Cardiac muscle cell (in vitro differentiated cells and primary cell): ENCODE measurements at places on chromosomes 7 and 10.

DNA sequence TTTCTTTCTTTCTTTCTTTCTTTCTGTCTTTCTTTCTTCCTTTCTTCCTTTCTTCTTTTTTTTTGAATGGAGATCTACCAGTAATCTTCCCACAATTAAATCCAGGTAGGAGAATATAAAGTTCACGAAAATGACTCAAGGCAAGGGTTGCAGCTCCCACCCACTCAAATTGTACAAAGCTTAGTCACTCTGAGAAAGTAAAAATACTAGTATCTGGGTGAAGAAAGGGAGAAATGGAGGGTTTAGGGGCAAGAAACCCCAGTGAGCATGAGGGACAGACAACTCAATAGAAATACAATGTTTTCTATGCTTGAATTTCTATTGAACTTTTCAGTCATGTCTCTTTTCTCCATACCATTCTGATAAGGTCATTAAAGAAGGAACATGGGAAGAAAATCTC is 200.8 kb downstream of the GATA3 start:
- no peaks in the 10 kb centered on the region for H3K36me3 ChIP-seq
- no peaks in the 10 kb centered on the region for H3K4me1 ChIP-seq
- no peak overlapping the region for H3K4me3 ChIP-seq
- H3K27me3 ChIP-seq: peaks cover 3% of the 10 kb centered on the region
- H3K27ac ChIP-seq: no peak overlapping the region

- no peak overlapping the region for H3K4me3 ChIP-seq
- DNase-seq: peak; percentile 59
- H3K27ac ChIP-seq: no peak overlapping the region
These were observed 169.9 kb upstream of the ASAH2 start for GRCh38 chr10:50421026-50421719.

- H3K27me3 ChIP-seq: no peaks in the 10 kb centered on the region
- no peak for DNase-seq
These were observed 10.2 kb downstream of the VENTX start for GRCh38 chr10:133247681-133248333.

- no peak overlapping the region for H3K4me3 ChIP-seq
- H3K27me3 ChIP-seq: peaks cover 6% of the 10 kb centered on the region
- H3K4me1 ChIP-seq: no peaks in the 10 kb centered on the region
- H3K27ac ChIP-seq: no peak overlapping the region
These were observed 27.4 kb upstream of the PSMG3 start for GRCh38 chr7:1597066-1597760.

DNA sequence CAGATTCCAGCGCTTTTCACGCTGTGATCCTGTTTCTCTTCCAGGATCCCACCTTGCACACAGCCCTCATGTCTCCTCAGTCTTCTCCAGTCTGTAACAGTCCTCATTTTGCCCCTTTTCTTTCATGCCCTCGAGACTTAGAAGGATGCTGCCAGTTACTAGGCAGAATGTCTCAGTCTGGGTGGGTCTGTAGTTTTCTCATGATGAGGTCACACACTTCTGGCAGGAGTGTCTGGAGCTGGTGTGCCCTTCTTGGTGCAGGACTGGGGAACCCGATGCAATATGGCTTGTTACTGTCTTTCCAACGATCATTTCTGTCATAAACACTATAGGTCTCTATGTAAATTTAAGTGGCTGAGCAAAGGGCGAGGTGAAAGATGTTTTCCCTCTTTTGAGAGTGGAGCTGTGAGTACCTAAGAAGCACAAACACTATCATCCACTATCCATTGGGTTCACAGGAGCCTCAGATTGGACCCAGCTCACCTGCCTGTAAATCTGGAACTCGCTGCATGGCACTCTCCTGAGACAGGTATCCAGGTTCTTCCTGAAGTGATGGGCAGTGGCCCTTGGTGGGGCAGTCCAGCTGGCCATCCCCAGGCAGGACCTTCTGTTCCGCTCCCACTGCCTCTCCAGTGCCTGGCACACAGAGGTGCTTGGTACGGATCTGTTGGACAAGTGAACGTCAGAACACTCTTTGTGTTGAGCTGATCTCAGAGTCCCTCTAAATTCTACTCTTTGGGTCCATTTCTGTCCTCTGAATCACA is 64.3 kb upstream of the ZNF32 start:
- H3K27ac ChIP-seq: no peak overlapping the region
- H3K4me3 ChIP-seq: no peak overlapping the region
- H3K4me1 ChIP-seq: no peaks in the 10 kb centered on the region
- H3K27me3 ChIP-seq: no peaks in the 10 kb centered on the region
- DNase-seq: no peak

DNA sequence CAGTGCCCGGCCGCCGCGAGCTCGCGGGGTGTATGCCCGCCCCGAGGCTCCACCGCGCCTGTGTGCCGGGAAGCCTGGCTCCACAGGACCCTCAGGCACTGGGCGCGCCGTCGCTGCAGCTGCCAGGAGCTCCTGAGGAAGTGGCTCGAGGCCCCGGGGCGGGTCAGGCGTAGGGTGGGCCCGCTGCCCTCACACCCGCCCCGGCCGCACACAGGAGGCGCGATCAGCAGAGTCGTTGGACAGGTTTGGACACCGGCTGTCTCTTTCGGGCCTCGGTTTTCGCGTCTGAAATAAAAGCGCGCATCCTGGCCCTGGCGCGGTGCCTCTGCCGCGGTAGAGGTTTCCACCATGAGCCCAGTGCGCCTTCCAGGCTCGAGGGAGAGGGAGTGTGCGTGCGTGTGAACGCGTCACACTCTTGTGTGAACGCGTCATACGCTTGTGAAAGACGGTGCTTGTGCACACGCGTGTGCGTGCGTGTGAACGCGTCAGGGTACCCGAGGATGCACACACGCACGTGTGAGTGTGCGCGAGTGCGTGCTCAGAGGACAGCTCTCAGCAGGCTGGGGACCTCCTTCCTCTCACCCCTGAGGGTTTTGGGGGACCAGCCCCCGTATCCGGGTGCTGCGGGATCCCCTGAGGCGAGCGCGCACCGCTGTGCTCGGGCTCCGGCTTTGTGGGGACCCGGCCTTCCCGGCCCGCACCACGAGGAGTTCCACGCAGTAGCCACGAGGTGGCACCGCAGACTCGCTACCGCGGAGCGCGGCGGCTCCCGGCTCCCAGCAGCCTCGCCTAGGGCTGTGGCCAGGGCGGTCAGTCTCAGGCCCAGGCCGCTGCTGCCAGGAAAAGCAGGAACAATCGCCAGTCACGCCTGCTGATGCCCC is 83.8 kb downstream of the BMS1 start:
- no peaks in the 10 kb centered on the region for H3K4me1 ChIP-seq
- no peaks in the 10 kb centered on the region for H3K36me3 ChIP-seq
- DNase-seq: peak; percentile 89
- H3K27me3 ChIP-seq: peaks cover 24% of the 10 kb centered on the region
- no peak overlapping the region for H3K4me3 ChIP-seq

DNA sequence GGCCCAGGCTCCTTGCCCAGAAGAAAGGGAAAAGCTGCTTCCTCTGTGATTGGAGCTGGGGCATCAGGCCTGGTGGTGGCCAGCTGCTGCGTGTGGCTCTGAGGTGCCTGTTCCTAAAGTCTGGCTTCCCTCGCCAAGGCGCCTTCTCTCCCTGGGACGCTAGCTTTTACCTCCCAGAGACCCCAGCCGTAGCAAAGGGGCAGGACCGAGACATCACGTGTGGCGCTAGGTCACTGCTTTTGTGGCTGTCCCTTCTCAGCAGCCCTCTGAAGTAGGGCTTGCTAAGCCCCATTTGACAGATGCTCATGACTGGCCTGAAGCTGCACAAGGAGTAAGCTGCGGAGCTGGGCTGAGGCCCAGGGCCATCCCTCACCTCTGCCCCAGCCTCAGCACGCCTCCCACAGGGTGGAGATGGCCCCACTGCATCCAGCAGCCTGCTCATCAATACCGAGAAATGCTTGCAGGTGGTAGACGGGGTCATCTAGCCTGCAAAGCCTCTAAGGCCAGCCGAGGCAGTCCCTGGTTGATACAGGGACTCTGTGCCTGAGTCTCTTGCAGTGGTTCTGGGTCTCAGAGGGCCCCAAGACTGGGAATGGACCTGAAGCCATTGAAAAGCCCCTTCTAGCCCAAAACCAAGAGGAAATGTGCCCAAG is 171.2 kb downstream of the LCOR start:
- H3K36me3 ChIP-seq: no peaks in the 10 kb centered on the region
- no peaks in the 10 kb centered on the region for H3K27me3 ChIP-seq
- no peak overlapping the region for H3K27ac ChIP-seq
- H3K4me3 ChIP-seq: no peak overlapping the region
- H3K4me1 ChIP-seq: no peaks in the 10 kb centered on the region
